Stimulated activated CD8-positive, alpha-beta memory T cell treated with anti-CD3 and anti-CD28 coated beads, Interleukin-15, amount 100 ng/mL, for 4 hours (primary cell): ENCODE measurements at places on chromosomes 3 and 15.

GRCh38 chr15:85044894-85045293 is 63.2 kb downstream of the PDE8A start:
- no peak for DNase-seq

- DNase-seq = no peak
Observed at GRCh38 chr3:139307072-139307491, 36.7 kb upstream of the MRPS22 start.

- DNase-seq = no peak
Observed at GRCh38 chr15:101151288-101151687, 100.6 kb downstream of the CHSY1 start.

- no peak for DNase-seq
Observed at GRCh38 chr3:21041621-21042020, 709.4 kb downstream of the ZNF385D start.

DNA sequence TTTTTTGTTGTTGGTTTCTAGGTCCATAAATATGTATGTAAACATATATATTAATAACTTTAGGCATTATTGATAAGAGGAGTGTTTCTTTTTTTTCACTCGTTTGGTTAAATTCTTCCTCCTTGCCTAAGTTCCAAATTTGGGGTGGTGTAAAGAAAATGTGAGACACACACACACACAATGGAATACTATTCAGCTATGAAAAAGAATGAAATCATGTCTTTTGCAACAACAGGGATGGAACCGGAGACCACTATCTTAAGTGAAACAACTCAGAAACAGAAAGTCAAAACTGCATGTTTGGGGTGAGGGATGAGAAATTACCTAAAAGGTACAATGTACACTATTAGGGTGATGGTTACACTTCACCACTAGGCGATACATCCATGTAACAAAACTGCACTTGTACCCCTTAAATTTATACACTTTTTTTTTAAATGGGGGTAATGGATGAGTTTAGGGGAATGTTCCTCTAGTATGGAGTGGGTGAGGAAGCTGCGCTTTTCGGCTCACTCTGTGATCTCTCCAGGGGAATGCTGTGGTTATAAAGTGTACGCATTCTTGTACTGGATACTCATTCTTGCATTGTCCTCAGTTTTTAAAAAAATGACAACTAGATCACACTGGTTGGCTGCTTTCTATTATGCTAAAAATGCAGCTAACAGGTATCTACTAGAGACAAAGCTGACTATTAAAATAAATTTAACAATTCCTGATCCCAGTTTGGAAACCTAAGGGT is 50.8 kb upstream of the PPARG start:
- DNase-seq = no peak

- no peak for DNase-seq
Observed at GRCh38 chr3:141279077-141279967, 47.7 kb downstream of the PXYLP1 start.

DNA sequence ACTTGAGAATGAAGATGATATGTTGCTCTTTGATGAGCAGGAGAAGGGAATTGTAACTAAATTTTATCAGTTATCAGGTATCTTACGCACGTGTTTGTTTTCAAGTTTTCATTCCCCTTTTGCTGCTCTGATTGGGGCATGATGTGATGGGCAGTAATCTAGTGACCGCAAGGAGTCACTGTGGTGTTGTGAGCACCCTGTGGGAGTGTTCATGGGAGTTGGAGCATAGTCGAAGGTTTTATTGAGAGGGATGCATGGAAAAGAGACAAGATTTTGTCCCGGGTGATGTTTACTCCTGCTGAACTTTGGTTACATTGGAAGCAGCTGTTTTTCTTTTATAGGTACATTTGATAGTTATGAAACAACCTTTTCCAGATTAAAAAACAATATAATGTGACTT is 2.1 kb downstream of the FAN1 start:
- DNase-seq = no peak

DNA sequence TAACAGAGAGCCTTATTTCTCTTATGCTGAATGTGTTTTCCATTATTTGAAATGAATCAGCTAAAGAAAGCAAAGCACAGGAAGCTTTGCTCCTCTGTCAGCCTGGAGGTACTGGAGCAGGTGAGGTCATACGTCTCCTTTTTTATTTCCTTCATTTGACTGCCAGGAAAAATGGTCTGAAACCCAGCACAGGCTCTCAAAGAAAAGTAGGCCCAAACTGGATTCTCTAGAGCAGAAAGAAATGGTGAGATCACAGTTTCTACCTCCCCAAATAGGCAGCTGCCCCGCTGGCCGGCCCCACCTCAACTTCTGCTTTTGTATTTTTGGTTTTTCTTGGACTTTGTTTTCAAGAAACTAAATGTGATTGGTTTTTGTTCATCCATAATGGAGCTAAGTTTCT is 95.1 kb downstream of the RPL39L start:
- DNase-seq = no peak

GRCh38 chr3:38690185-38690584 is 40.7 kb upstream of the SCN5A start:
- no peak for DNase-seq

- no peak for DNase-seq
Observed at GRCh38 chr15:48966595-48967301, 3.0 kb upstream of the SHC4 start.

DNA sequence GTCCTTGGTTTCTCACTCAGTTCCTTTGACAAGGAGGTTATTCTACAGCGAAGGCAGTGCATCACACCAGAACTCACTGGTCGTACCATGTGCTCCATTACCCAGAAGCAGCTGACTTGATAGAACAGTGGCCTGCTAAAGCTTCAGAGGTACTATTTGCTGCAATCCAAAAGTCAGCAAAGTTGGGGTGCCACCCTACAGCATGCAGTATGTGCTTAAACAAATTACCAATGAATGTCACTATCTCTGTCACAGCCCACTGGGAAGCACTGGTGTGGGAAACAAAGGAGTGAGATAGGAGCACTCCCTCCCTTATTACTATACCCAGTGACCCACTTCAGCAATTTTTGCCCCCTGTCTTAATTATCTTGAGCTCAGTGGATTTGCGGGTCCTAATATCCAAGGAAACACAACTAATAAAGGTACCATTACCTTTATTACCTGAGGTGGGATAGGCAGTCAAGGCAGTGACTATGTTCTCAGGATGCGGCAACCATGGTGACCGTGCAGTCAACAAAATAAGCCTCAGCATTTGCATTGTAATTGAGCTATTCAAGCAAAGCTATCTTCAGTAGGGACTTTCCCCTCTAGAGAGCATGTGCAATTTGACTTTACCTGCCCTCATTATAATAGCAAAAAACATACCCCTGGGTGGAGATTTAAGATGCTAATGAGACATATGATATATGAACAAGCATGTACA is 199.4 kb downstream of the OCA2 start:
- no peak for DNase-seq

- no peak for DNase-seq
Observed at GRCh38 chr3:165749821-165750220, 87.4 kb downstream of the BCHE start.

GRCh38 chr15:65423150-65423975 is 616 bp upstream of the IGDCC4 start:
- no peak for DNase-seq

DNA sequence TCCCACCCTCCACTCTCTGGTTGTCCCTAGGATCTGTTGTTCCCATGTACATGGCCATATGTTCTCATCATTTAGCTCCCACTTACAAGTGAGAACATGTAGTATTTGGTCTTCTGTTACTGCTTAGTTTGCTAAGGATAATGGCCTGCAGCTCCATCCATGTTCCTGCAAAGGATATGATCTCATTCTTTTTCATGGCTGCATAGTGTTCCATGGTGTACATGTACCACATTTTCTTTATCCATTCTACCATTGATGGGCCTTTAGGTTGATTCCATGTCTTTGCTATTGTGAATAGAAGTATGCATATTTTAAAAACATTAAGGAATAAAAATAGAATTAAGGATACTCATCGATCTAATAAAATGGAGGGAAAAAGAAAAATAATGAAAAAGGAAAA is 278.4 kb downstream of the MBNL1 start:
- no peak for DNase-seq

DNA sequence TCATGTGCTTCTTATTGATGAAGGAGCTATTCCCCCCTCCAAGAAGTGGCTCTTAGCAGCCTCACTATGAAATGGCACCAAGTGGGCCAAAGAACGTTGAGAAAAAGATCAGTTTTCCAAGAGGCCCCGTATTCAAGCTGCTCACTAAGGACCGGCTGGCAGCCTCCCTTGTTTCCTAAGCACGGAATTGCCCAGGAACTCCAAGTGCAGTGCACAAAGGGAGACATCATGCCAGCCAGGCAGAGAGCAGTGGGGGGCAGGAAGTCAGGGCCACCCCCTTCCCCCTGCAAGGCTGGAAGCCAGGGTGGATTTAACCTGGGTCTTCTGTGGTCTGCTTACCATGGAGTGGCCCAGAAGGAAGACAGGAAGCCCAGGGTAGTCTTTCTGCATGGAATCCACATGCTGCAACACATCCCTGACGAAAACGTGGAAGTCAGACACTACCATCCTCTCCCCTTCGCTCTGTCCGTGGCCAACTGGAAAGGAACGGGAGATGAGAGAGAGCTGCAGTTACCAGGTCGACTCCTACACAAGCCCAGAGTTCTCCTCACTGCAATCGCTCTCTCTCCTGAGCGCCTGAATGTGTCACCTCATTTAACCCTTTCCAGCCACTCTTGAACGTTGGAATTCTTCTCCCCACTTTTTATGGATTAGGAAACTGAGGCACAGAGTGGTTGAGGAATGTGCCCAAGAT is 49.5 kb downstream of the ABTB1 start:
- no peak for DNase-seq

GRCh38 chr3:31294430-31295149 is 238.1 kb upstream of the STT3B start:
- no peak for DNase-seq

GRCh38 chr3:2908693-2909351 is 201.4 kb downstream of the IL5RA start:
- DNase-seq = no peak

DNA sequence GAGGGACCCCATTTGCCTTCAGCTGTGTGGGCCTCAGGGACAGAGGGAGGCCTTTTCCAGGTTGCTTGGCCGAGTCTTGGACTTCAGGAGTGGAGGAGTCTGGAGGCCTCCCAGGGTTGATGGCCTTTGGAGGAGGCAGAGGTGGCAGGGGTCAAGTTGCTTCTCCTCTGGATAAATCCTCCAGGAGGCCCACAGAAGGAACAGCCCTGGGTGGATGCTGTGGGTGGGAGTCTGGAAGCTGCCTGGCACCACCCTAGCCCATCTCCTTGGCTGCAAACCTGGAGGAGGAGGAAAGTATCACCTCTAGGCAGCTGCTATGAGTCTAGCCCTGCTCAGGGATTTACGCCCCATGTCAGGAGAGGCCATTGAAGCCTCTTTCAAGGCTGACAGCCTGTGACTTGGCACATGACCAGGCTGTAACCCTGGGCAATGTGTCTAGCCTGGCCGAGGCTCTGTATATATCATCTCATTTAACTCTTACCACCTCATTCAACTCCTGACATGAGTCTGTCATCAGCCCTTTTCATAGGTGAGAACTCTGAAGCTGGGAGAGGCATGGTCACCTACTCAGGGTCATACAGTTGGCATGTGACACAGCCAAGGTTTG is 2.9 kb upstream of the PRKCD start:
- DNase-seq = no peak

DNA sequence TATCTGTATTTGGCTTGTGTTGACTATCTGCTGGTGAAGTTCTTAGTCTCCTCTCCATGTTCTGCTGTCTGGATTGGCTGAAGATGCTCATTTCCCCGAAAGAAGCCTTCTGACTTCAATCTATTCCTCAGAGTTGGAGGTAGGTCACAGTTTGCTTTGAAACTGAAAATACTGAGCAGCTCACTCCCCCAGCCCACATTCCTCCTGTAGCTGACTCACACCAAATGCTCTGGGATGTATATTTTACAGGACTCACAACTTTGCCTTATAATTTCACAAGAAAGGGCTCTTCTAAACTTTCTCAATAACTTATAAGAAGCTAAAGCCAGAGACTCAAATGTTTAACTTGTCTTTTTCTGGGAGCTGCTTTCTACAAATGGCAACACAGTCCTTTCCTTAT is 36.3 kb upstream of the SNX4 start:
- no peak for DNase-seq

DNA sequence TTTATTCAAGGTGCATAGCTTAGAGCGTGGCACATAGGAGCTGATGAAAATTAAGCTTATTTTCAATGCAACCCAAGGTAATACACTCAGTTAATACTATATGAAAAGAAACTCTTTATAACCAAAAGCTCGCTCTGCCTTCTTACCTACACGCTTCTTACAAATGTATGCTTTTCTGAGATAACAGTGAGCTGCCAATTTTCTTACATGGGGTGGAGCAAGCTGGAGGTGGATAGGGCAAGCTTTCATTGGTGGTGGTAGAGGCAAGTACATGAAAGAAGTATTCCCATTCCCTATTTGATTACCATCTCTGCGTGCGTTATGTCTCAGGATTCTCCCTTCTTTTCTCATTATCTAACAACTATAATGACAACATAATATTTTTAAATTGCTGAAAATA is 8.9 kb downstream of the DZIP3 start:
- DNase-seq = no peak

DNA sequence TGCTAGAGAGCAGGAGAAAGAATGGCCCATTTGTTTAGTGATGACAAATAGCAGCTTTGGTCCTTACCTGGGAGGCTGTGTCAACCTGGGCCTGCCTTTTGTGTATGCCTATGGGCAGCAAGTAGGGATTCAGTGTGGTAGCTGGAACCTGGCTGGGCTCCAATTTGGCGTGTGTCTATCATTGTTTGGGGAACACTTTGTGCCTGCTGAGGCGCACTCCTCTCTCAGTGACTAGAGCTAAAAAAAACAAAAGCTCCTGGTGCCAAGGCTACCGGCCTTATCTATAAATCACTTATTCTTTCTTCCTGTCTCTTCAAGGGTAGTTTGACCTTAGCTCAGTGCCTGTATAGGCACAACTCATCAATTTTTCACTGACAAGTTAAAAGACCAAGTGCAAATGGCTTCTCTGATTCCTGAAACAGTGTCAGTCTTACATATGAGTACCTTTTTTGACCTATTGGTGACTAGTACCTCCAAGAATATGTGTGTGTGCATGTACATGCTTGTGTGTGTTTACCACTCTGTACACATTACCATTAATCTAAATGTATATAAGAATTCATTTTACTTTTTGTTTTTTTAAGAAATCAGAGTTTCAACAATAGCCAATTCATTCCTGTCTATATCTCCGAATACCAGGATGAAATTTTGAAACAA is 54.6 kb downstream of the GMNC start:
- no peak for DNase-seq

DNA sequence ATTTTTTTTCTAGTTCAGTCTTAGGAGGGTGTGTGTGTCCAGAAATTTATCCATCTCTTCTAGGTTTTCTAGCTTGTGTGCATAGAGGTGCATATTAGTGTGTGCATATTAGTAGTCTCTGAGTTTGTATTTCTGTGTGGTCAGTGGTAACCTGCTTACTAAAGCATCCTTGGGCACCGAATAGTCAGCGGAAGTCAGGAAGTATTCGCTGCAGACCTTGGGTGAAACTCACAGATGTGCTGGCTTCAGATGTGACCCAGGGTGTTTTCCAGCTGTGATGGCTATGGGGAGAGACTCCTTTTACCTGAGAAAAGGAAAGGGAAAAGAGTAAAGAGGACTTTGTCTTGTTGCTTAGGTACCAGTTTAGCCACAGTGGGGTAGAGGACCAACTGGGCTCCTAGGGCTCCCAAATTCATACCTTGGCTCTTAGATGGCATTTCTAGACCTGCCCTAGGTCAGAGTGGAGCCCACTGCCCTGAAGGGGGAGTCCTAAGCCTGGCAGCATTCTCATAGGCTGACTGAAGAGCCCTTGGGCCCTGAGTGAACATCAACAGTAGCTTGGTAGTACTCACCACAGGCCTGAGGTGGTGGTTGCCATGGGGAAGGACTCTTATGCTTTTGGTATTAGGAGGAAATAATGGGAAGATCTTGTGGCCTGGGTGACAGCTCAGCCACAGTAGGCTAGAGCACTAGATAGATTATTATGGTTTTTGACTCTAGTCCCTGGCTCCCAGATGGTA is 286.0 kb upstream of the ZPLD1 start:
- no peak for DNase-seq
